ENCODE measurements at places on chromosomes 12 and 14.

GRCh38 chr12:5437182-5437583 lies 5.3 kb downstream of the NTF3 start:
- DNase-seq = no peak

GRCh38 chr12:2526371-2526770 lies 268.4 kb upstream of the FKBP4 start:
- no peak for DNase-seq

DNA sequence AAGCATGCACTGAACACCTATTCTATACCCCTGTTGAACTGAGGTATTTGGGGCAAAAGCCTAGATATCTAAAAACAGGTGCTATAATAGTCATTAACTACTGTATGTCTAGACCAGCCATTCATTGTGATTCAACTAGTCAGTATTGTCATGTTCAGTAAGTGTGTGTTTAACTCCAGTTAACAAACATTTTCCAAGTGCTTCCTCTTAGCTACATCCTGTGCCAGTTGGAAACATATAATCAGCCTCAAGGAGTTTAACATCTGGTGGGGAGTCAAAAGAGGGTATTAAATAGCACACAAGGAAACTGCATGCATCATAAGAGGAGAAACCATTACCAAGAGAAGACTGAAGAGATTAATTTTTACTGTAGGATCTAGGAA lies 20.4 kb downstream of the TMTC1 start:
- no peak for DNase-seq

GRCh38 chr14:49774106-49774505 lies 6.2 kb downstream of the KLHDC2 start:
- no peak for DNase-seq

DNA sequence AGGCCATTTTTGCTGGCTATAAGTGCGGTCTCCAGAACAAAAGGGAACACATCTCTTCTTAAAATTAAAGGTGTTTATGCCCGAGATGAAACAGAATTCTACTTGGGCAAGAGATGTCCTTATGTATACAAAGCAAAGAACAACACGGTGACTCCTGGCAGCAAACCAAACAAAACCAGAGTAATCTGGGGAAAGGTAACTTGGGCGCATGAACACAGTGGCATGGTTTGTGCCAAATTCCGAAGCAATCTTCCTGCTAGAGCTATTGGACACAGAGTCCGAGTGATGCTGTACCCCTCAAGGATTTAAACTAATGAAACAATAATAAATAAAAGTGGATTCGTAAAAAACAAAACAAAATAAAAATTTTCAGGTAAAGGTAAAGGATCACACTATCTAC lies 33.4 kb downstream of the PKP2 start:
- no peak for DNase-seq

Measured in esophagus squamous epithelium (tissue), 5 donors.